ENCODE measurements at places on chromosomes 4 and X.

- DNase-seq = no peak
Observed at GRCh38 chr4:140047786-140048185, 106.2 kb downstream of the MAML3 start.

DNA sequence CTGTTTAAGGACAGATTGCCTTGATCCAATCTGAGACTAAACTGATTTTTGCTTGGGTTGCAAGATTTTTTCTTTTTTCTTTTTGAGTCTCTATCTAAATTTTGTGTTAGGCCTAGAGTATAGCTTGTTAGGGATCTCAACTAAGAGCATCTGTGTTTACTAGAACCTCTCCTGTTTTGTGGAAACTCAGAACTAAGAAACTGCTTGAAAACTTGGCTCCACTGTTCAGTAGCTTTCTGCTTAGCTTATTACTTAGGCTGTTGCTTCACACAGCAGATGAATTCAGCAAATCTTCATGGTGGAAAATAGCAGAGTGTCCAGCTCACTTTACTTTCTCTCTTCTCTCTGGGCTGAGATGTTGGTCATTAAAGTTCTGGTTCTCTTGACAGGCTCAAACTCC is 36.7 kb upstream of the SLC6A14 start:
- no peak for DNase-seq

GRCh38 chr4:6607368-6608055 is 32.5 kb downstream of the MAN2B2 start:
- DNase-seq = no peak

DNA sequence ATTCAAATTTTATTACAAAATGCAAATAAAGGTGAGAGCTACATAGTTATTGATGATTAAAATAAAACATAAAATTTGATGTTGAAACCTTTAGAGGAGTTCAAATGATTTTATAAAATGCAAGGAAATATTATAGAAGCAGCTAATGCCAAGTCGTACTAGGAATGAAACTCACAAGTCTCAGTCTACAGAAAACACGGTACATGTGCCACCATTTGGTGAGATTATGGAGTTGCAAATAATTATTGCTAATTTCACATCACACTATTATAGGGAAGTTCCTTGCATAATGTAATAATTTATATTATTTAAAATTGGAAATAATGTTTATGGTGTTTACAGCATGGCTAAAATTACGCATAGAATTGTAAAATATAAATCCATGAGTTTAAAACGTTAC is 1601.7 kb upstream of the TENM3 start:
- no peak for DNase-seq

DNA sequence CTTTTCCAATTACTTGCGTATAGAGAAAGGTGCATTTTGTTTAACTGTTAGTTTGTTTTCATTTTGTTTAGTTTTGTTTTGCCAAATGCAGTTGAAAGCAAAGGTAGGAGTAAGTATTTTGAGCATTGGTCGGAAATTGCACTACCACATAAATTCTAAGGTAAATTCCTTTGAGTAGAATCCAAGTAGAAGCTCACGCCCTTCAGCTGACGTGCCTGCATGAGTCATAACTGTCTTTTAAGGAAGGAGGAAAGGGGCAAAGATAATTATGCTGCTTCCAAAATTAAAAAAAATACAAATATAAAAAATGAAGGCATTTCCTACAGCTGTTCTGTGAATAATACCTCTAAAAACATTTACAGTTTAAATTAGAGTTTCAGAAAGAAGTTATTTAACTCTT is 110.2 kb upstream of the MYOZ2 start:
- no peak for DNase-seq

DNA sequence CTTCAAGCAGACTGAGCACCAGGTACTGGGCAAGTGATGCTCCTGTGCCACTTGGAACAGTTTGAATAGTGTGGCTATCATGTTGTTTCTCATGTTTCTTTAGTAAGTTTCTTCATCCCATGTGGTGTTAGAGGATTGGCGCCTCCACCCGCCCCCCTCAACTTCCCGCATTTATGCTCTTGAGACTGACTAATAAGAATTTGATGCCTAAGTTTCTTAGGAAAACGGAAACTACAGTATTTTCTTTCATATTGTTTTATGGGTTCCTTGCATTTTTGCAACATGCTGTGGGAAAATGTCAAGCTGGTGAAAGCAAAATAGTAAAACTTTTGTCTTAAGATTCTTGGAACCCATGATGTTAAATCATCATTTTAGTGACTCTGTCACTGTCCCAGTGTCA is 101.2 kb upstream of the SLC4A4 start:
- DNase-seq = no peak

GRCh38 chr4:2246384-2247127 is 4.6 kb upstream of the HAUS3 start:
- no peak for DNase-seq

DNA sequence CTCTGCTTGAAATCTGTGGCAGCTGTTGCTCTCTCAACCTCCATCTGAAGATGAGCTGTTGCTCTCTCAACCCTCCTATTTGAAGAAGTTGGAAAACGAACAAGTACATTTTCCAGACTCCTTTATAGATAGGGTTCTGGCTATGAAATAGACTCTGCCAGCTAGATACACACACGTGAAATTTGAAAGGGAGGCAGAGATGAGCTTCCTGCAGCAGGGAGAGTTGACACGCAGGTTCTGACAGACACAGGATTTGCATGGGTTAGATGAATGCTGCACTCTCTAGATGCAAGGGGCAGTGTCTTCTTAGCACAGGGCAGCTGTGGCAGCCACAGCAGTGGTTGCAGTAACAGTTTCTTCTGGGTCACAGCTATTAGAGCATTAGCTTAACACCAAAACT is 8.0 kb upstream of the PYURF start:
- no peak for DNase-seq

DNA sequence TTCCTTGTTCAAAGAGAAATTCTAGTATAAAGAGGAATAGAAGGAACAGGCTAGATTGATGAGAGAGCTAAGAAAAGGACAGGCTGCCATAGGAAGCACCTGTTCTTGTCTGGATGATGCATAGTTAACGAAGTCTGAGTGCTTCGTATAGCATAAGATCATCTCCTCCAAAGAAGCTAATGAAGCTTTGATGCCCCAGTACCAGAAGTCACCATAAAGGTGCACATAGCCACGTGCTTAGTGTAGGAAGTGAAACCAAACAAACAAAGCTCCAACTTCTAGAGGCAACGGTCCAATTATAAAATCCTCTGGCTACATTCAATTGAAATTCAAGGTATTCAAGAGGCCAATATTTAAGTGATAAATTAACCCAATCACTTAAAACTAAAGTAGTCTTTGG is 31.0 kb downstream of the AFAP1 start:
- no peak for DNase-seq

DNA sequence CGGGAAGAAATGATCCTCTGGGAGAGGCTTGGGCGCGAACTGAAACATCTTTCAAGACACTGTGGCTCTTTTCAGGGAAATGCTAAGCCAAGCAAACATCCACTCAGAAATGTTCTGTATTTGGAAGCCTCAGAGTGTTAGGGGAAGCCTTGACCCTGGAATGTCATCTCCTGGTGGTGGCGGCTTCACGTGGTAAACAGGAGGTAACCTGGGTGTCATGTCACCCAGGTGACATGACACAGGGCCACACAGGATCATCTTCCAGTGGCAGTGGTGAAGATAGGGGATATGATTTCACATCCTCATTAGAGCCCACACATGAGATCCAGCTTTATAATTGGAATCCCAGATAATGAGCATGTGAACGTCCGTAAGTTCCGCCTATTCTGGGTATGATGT is 140.0 kb downstream of the TBL1X start:
- no peak for DNase-seq

- no peak for DNase-seq
Observed at GRCh38 chr4:102586002-102586643, 85.0 kb downstream of the NFKB1 start.

DNA sequence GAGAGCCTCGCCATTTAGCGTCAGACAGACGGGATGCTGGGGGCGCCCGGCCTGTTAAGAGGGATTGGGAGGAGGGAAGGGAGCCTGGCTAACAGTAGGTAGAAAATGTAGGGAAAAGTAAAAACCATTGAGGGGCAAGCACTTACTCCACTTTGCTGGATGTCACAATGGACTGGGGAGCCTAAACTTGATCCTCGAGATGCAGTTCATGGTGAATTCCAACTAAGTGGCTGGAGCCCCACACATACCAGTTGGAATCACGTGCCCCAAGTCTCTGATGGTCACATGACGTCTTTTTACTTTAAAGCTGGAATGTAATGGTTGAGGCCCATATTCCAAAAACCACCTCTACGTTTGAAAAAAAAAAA is 1.5 kb downstream of the PLS3 start:
- DNase-seq = no peak

GRCh38 chrX:114930227-114930626 is 87.2 kb downstream of the IL13RA2 start:
- no peak for DNase-seq
